ENCODE measurements at places on chromosomes 16 and 17. TPM values are rescaled to one million over a fixed set of nuclear protein-coding genes. Genes with fewer than 3 reads are reported as not detected.

- no peak for DNase-seq
Measured at GRCh38 chr17:73493956-73494926, 150.0 kb downstream of the SDK2 start.

The CBFA2T3 gene
- total RNA-seq, result 0.86 TPM

The CASKIN2 gene
- total RNA-seq, result 9.5 TPM

GRCh38 chr17:4365628-4366326 is 698 bp downstream of the UBE2G1 start:
- no peak for DNase-seq

- no peak for DNase-seq
Measured at GRCh38 chr16:75794426-75794825, 68.1 kb upstream of the CPHXL start.

- DNase-seq, result no peak
Measured at GRCh38 chr16:66551788-66552285, 539 bp upstream of the CKLF start.

The OR3A3 gene
- total RNA-seq, result not detected

The KRTAP2-1 gene
- total RNA-seq, result not detected

GRCh38 chr16:59743504-59743903 is 1009.4 kb upstream of the GOT2 start:
- DNase-seq, result no peak

The CD300A gene
- not detected for total RNA-seq

GRCh38 chr17:83032781-83033180 is 46.6 kb upstream of the METRNL start:
- DNase-seq, result no peak

GRCh38 chr16:57517397-57518367 is 18.7 kb downstream of the CCDC102A start:
- no peak for DNase-seq

GRCh38 chr16:50304467-50305440 is 38.4 kb downstream of the ADCY7 start:
- no peak for DNase-seq

The KRTAP9-8 gene
- total RNA-seq, result not detected

- DNase-seq, result no peak
Measured at GRCh38 chr16:80563066-80563465, 22.3 kb downstream of the DYNLRB2 start.

- no peak for DNase-seq
Measured at GRCh38 chr16:54632322-54633220, 298.1 kb upstream of the IRX5 start.

DNA sequence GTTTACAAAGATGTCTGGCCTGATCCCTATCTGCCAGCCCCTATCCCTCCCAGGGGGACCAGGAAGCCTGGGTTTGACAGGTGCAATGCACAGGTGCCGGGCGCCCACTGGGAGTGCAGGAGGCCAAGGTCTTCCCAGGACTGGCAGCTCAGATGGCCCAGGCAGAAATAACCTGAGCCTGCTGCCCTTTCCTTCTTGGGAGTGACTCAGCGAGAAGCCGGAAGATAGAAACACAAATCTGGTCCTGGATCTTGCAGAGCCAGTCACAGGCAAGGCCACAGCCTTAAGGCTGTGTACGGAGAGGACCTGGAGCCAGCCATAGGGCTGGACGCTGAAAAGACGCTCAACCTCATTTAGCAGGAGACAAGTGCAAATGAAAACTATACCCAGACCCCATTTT is 27.7 kb downstream of the GPR142 start:
- DNase-seq, result no peak

DNA sequence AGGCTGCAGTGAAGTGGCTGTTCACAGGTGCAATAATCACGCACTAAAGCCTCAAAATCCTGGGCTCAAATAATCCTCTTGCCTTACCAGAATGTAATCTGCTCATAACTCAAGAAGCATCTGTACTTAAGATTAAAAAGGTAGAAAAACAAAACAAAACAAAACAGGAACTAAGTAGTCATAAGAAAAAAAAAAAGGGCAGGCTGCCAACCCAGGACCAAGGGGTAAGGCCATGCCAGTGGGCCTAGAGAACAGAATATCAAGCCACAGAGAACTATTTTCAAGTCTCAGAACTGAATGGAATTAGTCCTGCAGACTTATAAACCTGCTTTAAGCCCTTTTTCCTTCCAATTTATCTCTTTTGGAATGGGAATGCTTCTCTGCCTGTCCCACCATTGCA is 64.8 kb upstream of the TBC1D3K start:
- DNase-seq, result no peak

All from epithelial cell of proximal tubule (primary cell).